ENCODE measurements at places on chromosomes 2 and 18. TPM values are rescaled to one million over a fixed set of nuclear protein-coding genes. Genes with fewer than 3 reads are reported as not detected.

DNA sequence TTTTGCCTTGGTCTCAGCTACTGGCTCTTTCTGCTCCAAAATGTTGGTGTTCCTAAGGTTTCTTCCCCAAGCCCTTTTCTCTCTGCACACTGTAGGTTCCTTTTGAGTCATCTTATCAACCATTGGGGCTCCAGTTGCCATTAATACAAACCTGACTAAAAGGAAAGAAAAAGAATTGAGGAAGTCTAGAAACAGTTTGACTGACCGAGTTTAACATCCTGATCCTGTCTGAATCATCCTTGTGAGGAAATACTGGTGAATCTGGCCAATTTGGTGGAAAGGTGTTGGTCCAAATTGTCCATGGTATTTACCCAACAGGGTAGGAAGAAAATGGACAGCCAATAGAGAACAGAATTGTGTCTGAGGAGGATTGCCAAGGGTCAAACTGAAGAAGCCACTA, 38.3 kb downstream of the CRYGD start:
- no peak for DNase-seq

DNA sequence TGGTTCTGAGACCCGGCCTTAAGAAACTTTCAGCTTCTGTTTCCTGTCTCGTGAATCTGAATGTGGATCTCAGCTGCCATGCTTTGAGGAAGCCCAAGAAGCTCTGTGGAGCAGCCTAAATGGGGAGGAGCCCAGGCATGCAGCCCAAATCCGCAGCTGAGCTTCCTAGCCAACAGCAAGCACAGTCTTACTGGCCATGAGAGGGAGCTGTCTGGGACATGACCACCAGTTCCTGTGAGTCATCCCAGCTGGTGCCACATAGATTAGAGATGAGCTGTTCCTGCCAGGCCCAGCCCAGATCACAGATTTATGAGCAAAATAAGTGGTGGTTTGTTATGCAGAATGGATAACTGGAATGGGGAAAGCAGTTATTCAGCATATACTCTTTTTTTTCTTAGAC, 224.4 kb upstream of the APCDD1 start:
- DNase-seq: peak; percentile 81

DNA sequence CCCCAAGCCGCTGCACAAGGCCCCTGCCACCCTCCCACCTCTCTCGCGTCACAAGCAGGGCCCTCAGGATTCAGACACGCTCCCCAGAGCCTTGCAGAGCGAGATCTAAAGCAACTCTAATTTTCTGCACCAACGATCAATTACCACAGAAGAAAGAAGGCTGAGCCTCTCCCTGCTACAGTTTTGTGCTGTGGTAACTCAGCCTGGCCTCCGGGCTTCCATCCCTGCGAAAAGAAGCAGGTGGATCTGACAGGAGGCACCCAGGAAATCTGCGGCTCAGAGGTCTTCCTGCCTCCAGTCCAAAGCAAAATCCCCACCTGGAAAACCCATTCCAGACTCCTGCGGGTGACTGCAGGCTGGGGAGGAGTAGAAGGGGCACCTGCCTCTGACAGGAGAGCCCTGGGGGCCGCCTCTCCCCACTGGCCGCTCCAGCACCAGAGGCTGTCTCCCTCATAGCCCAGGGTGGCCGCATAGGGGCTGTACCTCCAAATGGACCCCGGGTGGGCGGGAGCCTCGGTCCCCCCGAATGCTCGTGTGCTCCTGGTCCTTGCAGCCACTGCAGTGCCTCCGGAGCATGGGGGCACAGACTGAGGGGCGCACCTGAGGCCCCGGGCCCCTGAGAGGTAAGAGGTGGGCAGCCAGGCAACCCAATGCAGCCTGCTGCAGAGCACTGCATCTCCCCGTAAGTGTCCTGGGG, 31.0 kb downstream of the PXDN start:
- no peak for DNase-seq

DNA sequence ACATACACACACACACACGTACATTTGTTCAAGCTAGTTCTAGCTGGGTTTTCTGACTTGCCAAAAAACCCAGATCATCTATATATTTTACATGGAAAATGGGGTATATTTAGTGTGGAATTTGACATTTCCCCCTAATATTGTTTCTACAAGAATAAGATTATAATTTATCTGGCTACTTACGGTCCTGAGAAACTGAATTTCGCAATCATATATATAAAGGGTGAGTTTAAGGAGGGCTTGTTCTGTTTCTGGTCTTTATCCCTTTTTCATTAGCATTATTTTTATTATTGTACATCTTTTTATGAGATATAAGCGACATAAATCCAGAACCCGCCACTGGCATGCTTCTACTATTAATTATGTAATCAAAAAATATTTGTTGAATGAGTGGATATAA, 528.9 kb downstream of the TMX3 start:
- no peak for DNase-seq

DNA sequence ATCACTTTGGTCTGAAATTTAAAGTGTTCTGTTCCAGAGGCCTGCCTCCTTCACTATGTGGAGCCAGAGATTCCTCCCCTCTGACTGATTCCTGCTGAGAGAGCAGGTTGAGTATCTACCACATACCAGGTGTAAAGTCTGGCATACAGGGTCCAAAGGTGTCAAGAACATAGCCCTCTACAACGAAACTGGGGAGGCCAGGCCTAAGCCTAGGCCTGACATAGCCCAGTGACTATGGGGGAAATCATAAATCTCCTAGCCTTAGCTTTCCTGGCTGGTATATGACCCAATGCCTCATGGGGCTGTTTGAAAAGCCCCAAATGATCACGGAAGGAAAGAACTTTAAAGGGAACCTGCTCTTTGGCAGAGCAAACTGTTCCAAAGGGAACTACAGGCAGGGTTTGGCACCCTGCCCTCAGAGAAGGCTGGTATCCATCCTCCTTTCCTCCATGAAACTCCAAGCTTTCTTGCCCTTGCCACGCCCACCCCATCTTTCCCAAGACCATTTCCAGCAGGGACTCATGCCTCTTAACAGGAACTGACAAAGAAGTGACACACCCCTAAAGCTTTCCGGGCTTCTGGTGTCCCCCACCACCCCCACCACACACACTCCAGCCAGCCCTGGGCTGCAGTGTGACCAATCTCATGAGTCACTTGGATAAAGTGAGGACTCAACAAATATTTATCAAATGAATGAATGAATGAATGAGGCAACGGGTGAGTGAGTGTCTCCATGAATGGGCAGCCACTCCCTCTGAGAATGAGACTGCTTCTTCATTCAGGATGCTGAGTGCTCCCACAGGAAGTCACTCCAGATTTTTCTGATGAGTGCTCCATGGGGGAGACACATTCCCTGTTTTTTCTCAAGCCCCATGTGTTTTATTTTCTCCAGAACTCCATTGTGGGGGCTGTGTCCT, 114.5 kb upstream of the STPG4 start:
- peak; percentile 93 for DNase-seq

- no peak for DNase-seq
Measured at GRCh38 chr2:148896136-148896535, 21.1 kb downstream of the KIF5C start.

DNA sequence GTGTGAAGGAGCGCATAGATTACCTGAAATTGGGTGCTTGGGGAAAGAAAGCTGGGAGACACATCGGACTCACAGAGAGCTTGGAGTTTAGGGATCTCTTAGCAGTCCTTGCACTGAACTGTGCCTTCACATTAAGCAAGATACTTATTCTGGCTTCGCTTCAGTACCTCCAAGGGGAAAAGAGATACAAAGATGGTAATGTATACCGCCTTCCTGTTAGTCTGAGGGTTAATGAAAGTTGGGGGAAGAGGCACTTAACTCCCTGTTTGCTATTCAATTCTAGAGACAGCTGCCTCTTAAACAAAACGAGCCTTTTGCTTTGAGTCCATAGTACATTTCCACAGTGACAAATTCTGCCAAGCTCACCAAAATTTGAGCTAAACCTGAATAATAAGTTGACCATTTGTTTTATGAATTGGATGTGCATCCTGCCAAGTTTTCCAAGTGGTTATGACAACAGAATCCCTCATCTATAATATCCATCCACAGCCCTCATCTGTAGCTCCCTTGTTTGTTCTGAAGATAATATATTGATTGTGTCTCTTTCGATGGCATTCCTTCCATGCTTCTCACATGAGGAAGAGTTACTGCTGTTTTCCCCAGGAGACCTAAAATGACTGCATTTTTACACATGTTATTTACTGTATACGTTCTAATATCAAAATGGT, 287.1 kb upstream of the ATP5MC3 start:
- no peak for DNase-seq

GRCh38 chr2:11160256-11160655, 5.0 kb downstream of the SLC66A3 start:
- no peak for DNase-seq

DNA sequence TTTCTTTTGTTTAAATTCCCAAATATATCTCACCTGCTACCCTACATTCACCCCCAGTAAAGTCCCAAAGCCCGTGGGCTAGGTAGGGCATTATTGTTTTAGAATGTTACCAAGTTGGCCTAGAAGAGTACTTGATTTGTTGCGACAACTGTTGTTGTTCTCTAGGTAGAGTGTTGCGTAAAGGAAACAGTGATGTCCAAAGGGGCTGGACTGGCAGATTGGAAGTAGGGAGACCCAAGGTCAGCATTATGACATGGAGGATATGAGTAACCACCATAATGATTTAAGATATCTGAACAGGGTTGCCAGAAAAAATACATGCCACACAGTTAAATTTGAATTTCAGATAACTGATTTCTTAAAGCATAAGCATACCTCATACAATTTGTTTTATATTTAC, 39.2 kb downstream of the SCN1A start:
- no peak for DNase-seq

DNA sequence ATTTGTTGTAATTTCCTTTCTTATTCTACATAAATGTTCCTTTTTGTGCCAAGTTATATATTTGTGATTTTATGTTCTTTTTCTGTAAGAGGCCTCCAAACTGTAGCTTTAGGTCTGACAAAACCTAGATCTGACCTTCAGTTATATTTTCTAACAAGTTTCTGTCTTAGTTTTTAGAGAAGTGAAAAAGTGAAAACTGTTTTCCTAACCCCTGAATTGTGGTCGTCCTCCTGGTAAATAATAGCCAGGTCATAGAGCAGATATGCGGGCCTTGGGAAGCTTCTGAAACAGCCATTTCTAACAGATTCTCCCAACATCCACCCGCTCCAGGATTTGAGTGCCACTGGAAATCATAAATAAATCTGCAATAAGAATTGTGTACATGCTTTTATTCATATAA, 398.4 kb upstream of the CWC22 start:
- no peak for DNase-seq

- DNase-seq: no peak
Measured at GRCh38 chr2:26449278-26450030, 28.5 kb downstream of the OTOF start.

DNA sequence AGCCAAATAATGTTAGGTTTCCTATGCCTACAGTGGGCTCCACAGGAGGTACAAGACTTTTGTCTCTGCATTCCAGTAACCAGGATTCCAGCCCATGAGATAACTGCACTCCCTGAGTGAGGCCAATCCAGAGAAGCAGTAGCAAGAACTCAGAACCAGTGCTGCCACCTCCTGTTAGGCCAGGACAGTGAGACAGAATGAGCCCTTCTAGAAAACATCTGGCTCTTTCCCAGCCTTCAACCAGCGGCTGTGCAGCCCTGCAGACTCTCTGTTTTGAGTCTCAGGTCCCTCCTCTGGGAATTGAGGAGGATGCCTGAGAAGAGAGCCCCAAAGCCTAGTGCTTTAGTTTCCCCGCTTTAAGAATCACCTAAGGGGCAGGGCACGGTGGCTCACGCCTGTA, 44.2 kb downstream of the ARID5A start:
- no peak for DNase-seq

Gene CHRNA1
- 1,867 TPM for total RNA-seq

Gene STAT4
- 1.1 TPM for total RNA-seq

Gene OTX1
- 0.62 TPM for total RNA-seq

Gene CFLAR
- 45.4 TPM for total RNA-seq

Gene SLC35F5
- total RNA-seq: 125 TPM

Gene CNDP1
- not detected for total RNA-seq

Gene FOXD4L1
- 0.43 TPM for total RNA-seq

Gene SPR
- 27.0 TPM for total RNA-seq

Data from myocyte (in vitro differentiated cells).